ENCODE measurements at places on chromosomes 4 and X.

DNA sequence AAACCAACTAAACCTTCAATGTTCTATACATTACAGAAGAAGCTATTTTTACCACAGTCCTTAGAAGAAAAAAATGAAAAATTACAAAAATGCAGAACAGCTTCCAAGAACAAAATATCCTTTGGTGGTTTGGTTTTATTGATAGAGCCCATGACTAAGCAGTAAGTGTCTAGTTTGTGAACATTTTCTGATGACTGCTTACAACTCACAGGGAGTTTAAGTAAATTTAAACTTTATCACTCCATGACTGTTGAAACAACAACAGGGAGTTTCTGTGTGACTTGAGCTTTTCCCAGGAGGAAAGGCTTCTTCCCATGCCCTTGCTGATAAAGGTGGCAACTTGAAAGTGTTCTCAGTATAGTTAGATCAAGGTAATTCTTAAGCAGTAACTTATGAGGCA, 2.9 kb downstream of the PF4 start:
- no peak for DNase-seq

- no peak for DNase-seq
These were observed 29.6 kb upstream of the SPON2 start for GRCh38 chr4:1201851-1202525.

DNA sequence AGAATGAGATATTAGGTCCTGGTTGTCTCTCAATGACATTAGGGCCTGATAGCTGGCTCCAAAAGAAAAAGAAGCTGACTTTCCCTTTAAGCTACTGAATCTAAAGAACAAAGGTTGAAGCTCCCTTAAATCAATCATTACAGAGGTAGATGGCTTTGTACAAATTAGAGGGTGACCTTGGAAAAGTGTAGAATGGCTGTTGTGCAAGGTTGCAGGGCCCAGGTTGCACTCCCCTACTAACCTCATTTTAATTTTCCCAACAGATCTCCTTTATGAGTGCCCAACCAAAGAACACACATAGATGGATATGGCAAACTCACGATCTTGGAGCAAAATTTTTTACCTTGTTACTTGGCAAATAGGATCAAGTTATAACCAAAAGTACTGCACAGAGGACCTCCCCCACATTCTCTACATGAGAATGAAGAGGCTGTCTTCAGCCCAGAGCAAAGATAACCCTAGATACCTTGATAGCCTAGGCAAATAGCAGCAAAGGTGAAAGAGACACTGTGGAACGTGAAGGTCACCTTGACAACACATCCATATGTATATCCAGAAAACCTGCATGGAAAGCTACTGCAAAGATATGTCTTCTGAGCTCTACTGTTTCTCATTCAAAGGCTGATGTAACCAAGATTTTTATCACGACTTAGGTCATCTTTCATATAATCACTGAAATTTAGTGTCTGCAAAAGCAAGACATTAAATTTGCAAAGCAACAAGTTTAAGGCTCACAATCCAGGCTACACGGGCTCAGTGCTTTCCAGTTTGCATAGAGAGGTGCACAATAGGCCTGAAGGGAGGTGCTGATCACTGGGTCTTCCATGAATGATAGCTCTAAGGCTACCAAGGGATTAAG, 23.0 kb downstream of the KLB start:
- no peak for DNase-seq

GRCh38 chrX:100662796-100663195, 18.8 kb downstream of the SRPX2 start:
- no peak for DNase-seq

GRCh38 chrX:91079342-91080114, 355.1 kb upstream of the PABPC5 start:
- no peak for DNase-seq

GRCh38 chr4:83340692-83341343, 6.2 kb upstream of the HPSE start:
- no peak for DNase-seq

- no peak for DNase-seq
These were observed 154.8 kb upstream of the ANXA3 start for GRCh38 chr4:78396613-78397291.

GRCh38 chr4:95219109-95219508, 329.7 kb downstream of the UNC5C start:
- no peak for DNase-seq

GRCh38 chrX:78199851-78200250, 60.4 kb upstream of the TAF9B start:
- no peak for DNase-seq

- DNase-seq = no peak
These were observed 621.5 kb upstream of the HTR2C start for GRCh38 chrX:113962343-113962742.

- peak; percentile 84 for DNase-seq
These were observed at the start of gene AR for GRCh38 chrX:67543818-67544217. AR (plus strand) TSS chrX:67544021; CDS start chrX:67545147, 1,126 bp downstream.

DNA sequence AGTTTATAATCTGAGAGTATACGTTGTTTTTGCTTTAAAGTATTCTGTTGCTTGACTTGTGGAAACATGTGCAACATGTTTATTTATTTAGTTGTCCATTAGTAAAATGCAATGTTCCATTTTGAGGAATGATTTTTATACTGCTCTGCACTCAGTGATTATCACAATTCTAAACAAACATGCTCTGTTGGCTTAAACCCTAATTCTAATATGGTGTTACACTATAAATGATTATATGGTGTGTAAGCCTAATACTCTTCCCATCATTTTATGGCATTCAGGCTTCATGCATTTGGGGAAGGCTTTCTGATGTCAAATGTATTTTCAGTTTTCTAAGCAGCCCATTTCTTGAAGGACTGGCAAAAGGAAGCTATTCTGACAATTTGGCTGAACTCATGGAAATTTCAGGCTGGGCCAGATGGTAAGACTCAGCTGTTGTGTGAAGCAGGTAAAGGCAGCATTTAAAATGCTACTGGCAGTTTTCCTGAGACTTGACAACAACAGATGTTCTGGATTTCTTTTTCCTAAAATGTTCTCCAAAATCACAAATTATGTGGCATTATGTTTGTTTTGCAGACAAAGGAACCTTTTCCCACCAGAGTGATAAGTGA, 336.7 kb upstream of the GNPDA2 start:
- DNase-seq = no peak

DNA sequence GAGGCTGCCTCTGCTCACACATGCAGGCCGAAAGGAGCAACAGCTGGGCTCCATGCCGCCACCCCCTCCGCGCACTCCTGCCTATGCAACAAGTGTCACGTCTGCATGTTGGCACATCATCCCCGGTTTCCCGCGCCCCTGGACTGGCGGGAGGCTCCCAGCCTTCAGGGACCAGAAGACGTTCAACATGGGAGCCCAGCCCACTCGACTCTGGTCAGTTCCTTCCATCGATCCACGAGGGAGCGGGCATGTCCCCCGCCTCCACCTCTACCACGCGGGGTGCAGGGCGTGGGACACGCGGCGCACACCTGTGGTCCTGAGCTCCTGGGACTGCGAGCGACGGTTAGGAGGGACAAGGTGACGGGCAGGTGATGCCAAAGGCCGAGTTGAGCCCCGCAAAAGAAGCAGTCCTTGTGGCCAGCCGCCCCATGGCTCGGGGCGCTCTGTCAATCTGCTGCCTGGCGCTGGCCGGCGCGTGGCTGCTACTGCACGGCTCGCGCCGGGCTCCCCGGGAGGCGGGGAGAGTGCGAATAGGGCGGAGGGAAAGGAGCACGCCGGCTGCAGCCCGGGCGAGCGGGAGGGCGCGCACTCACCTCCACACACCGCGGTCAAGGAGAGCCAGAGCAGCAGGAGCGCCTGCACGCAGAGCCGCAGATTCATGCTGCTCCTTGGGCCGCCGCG, 645 bp downstream of the APLN start:
- DNase-seq = no peak

- peak; percentile 80 for DNase-seq
These were observed 20.1 kb upstream of the CSF2RA start for GRCh38 chrX:1248331-1249061.

- DNase-seq = no peak
These were observed 188.8 kb upstream of the BMP3 start for GRCh38 chr4:80841587-80842281.

- no peak for DNase-seq
These were observed 68.1 kb downstream of the DIAPH2 start for GRCh38 chrX:96752781-96753180.

DNA sequence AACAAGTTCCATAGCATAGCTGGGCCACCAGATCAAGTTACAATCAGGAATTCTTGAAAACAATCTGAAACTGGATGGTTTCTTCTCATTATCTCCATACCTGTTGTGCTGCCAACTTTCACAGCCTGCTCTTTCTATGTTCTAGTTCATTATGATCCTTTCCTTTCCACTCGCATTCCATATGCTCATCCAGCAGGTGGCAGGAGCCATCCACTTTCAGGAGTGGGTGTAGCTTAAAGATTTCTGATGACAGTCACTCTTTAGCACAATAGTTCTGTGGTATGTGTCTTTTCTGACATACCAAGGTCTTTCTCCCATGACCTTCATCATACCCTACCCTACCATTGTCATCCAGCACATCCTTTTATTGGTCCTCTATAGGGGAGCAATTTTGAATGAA, 46.4 kb downstream of the PAGE2 start:
- peak; percentile 20 for DNase-seq

DNA sequence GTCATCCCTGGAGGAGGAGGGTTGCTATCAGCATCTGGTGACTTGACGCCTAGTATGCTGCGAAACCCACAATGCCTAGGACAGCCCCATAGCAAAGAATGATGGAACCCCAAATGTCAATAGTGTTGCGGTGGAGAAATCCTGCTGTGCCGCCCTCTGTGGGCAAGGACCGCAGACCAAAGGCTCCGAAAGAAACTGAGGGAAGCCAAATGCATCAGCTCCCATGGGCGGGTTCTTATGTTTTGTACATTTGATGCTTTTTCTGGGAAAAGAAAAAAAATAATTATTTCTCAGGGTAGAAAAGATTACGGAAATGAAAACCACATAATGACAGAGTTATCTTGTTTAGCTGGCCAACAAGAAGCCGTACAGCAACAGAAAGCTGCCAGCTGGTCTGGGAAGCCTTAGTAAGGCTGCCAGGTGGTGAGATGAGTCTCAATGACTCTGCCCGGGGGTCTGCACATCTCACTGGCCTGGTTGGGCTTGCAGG, 95.0 kb upstream of the TBL1X start:
- DNase-seq = no peak

- no peak for DNase-seq
These were observed 500.2 kb downstream of the INPP4B start for GRCh38 chr4:142345924-142346323.

DNA sequence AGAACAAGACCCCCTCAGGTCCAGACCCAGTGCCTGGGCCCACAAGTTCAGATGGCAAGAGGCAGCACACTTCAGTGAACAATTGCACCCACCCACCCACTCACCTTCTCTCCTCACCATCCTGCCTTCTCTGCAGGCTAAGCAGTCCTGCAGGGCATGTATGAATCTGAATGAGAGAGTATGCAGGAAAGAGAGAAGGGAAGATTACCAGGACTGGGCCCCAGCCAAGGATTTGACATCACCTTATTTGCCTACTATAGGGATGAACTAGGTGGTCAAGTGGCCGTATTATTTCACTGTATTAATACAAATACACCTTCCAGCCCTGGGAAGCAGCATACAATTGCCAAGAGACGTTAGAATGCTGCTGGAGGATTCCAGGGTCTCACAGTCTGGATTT, 2.1 kb upstream of the ZNF141 start:
- DNase-seq = no peak

GRCh38 chr4:113574636-113575103, 186.9 kb downstream of the CAMK2D start:
- DNase-seq = no peak

DNA sequence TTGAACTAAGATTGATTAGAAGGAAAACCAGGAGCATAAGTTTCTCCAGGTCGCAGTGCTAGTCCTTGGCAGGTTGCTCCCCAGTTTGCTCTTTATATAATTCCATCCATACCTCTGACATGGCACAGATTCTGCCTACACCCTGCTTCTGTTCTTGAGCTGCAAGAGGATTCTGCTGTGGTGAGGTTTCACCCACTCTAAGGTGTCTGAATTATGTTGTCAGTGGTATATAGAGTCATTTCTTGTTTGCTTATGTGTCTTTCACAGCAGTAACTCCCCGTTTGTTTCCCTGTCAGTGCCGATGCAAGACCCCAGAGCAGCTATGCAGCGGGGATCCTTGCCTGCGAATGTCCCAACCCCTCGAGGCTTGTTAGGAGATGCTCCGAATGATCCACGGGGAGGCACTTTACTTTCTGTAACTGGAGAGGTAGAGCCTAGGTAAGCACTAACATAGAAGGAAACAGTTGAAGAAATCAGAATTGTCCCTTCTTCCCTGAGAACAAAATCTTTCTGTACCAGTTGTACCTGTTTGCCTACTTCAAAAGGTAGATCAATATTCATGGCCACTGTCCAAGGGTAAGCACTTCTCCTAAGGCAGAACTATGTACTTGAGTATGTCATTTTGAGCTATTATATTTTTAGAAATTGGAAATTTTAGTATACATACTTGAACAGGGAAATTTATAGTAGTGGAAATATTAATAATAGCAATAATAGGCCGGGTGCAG, 11.2 kb downstream of the CSTF2 start:
- DNase-seq = no peak

GRCh38 chr4:19262467-19262866, 989.2 kb upstream of the SLIT2 start:
- no peak for DNase-seq

DNA sequence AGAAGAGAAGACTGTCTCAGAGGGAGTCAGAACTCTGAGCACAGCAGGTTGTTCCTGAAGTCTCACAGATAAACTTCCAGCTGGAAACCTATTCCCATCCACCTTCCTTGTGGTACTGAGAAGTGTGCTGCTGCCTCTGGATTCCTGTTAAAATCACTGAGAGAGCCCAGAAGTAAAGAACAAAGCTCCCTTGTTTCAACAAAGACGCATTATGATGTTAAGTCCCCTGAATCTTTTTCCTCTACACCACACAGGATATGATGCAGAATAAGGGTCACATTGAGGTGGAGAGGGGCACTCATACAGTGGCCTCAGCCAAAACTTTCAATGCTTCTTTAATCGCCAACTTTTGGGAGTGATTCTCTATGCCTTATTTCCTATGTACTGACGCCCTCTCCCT, 321.0 kb downstream of the OPHN1 start:
- no peak for DNase-seq

All from posterior cingulate gyrus (tissue), 11 donors.